ENCODE measurements at places on chromosomes 1 and 21.
A peak's percentile ranks its signal among the peaks of the same experiment; 100 is the strongest.

DNA sequence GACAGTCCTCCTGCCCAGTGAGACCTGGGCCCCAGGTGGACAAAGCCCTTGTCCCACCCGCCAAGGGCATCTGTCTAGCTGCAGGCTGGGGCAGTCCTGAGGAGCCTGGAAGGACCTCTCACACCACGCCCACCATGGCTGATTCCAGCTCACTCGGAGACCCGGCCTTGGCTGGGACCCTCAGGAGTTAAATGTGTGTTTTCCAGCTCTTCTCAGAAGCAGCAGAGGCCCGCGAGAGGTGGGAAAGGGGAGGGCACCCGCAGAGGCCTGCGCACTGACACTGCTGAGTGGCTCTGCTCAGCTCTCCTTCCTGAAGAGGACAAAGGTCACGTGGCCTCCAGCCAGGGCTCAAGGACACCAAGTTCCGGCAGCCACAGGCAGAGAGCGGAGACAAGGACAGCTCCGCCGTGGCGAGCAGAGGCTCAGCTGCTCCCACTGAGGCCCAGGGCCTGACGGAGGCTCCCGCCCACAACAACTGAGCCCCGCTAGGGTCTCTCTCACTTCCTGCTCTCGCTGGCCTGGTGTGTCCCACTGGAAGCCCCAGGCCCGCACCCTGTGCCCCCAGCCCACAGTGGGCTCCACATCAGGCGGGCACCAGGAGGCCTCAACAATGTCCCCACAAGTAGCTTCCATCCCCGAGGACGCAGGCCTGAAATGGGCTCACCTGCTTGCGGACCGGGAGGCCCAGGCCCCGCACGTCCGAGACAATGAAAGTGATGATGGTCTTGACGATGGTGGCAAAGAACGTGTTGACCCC is 16.9 kb downstream of the SLC19A1 start:
- H3K27me3 ChIP-seq: no peaks in the 10 kb centered on the region
- peaks cover 45% of the 10 kb centered on the region for H3K36me3 ChIP-seq
- H3K4me3 ChIP-seq: no peak overlapping the region
- DNase-seq: no peak
- no peaks in the 10 kb centered on the region for H3K4me1 ChIP-seq
- H3K27ac ChIP-seq: no peak overlapping the region

GRCh38 chr1:5992026-5992813 is at the start of gene NPHP4:
Gene NPHP4 (minus strand): TSS chr1:5992425. CDS start chr1:5986289, 6,136 bp downstream.
- peak within 1 kb of the TSS; percentile 88 for H3K27ac ChIP-seq
- H3K36me3 ChIP-seq: peaks cover 4% of the 10 kb centered on the region
- peak; percentile 100 for DNase-seq
- H3K4me1 ChIP-seq: peaks cover 21% of the 10 kb centered on the region
- H3K4me3 ChIP-seq: peak within 1 kb of the TSS; percentile 86
- H3K27me3 ChIP-seq: no peaks in the 10 kb centered on the region

GRCh38 chr1:192826791-192827546 is 18.1 kb downstream of the RGS2 start:
- DNase-seq: no peak
- H3K27me3 ChIP-seq: peaks cover 8% of the 10 kb centered on the region
- no peak overlapping the region for H3K27ac ChIP-seq
- no peak overlapping the region for H3K4me3 ChIP-seq

DNA sequence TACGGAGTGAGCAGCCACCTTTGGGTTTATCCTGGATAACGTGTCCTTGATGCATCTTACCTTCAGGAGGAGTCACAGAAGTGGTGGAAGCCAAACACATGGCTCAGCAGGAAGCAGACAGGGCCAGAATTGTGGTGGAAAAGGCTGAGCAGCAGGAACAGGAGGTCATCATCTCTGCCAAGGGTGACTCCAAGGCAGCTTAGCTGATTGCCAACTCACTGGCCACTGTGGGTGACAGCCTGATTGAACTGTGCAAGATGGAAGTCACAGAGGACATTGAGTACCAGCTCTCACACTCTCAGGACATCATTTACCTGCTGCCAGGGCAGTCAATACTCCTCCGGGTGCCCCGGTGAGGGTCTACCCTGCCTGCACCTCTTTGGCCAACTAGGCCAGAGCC is 179.3 kb downstream of the FAF1 start:
- H3K36me3 ChIP-seq: peaks cover 16% of the 10 kb centered on the region
- H3K4me1 ChIP-seq: peaks cover 14% of the 10 kb centered on the region
- no peak for DNase-seq
- H3K27me3 ChIP-seq: no peaks in the 10 kb centered on the region

- H3K4me3 ChIP-seq: no peak overlapping the region
- DNase-seq: no peak
Measured at GRCh38 chr21:27703791-27704190, 736.9 kb upstream of the ADAMTS5 start.

DNA sequence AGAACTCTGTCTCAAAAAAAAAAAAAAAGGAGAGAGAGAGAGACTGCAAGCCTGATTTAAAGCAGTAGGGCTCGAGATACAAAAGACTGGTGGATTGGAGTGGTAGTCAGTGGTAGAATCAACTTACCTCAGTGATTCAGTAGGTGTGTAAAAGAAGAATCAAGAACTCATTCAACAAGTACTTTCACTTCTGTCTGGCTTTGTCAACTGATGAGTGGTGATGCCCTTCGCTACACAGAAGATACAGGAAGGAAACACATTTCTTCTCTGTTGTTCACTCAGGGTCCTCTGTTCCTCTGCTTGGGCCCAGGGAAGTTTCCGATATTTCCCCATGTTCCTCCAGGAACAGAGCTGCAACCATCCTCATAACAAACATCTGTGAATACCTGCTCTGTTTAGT is 68.6 kb upstream of the COG2 start:
- no peak for DNase-seq
- no peaks in the 10 kb centered on the region for H3K36me3 ChIP-seq
- peaks cover under 1% of the 10 kb centered on the region for H3K4me1 ChIP-seq
- H3K27ac ChIP-seq: no peak overlapping the region
- H3K4me3 ChIP-seq: no peak overlapping the region

- H3K36me3 ChIP-seq: no peaks in the 10 kb centered on the region
- no peaks in the 10 kb centered on the region for H3K4me1 ChIP-seq
- no peaks in the 10 kb centered on the region for H3K27me3 ChIP-seq
- DNase-seq: no peak
Measured at GRCh38 chr1:95431235-95431634, 197.2 kb downstream of the RWDD3 start.

GRCh38 chr1:66270119-66270812 is 263.7 kb upstream of the SGIP1 start:
- no peaks in the 10 kb centered on the region for H3K36me3 ChIP-seq
- no peak for DNase-seq
- H3K4me3 ChIP-seq: no peak overlapping the region

DNA sequence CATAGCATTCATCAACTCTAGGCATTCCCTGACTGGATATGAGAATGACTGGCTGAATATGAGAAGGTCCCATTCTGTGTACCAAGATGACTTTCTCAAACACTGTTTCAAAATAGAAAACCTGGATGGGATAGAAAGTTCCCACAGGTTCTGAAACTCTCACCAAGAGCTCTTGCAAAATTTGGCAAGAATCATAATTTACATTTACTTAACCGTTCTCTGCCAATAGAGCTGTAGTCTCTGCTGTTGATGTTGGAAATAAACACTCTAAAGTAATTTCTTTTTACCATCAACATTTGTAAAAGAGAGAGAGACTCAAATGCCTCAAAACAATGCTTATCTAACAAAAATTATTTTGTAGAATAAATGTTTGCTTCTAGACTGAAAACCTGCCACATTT is 221.1 kb downstream of the LMO4 start:
- H3K27me3 ChIP-seq: no peaks in the 10 kb centered on the region
- no peaks in the 10 kb centered on the region for H3K4me1 ChIP-seq
- no peak overlapping the region for H3K4me3 ChIP-seq
- no peak overlapping the region for H3K27ac ChIP-seq

- peaks cover 9% of the 10 kb centered on the region for H3K4me1 ChIP-seq
- no peak for DNase-seq
- no peak overlapping the region for H3K27ac ChIP-seq
- no peak overlapping the region for H3K4me3 ChIP-seq
Measured at GRCh38 chr1:24400065-24400464, 13.5 kb downstream of the STPG1 start.

- no peak overlapping the region for H3K27ac ChIP-seq
- no peak for DNase-seq
- H3K27me3 ChIP-seq: no peaks in the 10 kb centered on the region
- H3K4me1 ChIP-seq: peaks cover 6% of the 10 kb centered on the region
Measured at GRCh38 chr21:17139696-17140095, 373.1 kb upstream of the CXADR start.

DNA sequence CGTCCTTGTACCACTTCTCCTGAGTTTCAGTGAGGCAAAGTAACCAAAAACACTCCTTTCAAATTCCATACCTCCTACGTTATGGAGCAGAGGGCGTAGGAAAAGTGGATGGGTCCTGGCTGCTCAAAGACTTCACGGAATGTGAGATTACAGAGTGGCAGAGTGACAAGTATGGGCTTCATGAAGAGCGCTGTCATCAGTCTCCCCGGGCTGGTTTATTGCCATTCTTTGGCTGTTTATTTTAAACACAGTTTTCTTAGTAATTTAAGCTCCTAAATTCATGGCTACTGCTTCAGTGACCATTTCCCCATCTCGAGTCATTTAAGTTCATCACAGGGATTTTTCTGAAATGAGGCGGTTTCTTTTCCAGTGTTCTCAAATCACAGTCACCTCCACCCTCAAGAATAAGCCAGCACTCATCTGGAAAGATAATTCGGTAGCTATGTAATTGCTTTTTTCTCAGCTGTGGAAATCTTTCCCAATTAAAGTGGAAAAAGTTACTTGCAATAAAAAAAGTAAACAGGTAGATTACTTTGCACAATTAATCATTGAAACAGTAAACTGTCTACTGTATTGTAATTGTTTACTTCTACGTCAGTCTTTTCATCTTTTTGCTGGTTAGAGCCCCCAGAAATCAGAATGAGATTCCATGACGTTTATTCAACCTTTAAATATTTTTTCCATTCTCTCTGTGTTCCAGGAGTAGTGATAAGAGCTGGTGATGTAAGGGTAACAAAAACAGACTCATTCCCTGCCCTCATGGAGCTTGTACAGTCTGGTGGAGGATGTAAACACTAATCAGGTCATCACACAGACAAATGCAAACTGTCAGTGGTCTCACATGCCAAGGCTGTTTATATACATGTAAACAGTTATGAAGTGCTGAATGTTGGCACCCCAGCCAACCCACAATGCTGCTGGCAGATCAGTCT is 3.0 kb upstream of the SMYD2 start:
- H3K27me3 ChIP-seq: no peaks in the 10 kb centered on the region
- no peak overlapping the region for H3K27ac ChIP-seq
- peaks cover 2% of the 10 kb centered on the region for H3K36me3 ChIP-seq
- peaks cover 20% of the 10 kb centered on the region for H3K4me1 ChIP-seq

DNA sequence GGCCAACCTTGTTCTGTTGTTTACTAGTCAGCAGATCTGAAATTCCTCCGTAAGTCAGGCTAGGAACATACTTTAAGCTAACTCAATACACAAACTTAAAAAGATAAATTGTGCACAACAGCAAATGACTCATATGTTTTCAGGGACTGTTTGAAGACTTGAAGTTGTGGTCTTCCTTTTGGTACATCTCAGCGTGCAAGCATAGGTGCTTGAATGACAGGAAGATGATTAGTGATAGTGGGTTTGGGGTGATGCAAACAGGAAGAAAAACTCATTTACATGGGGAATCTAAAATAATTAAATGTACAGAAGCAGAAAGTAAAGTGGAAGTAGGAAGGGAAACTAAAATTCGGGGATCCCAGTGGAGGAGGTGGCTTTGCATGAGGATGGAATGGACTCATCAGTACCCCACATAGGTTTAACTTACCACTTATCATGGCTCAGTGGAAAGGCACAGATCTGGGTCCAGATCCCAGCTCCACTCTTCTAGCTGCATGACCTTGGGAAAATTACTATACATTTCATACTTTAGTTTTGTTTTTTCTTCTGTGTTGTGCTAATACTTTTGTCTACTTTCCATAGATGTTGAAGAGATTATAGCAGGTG is 122.3 kb downstream of the XCL2 start:
- peaks cover 33% of the 10 kb centered on the region for H3K4me1 ChIP-seq
- no peaks in the 10 kb centered on the region for H3K27me3 ChIP-seq
- DNase-seq: peak; percentile 29
- H3K36me3 ChIP-seq: no peaks in the 10 kb centered on the region
- peak overlapping the region; percentile 78 for H3K27ac ChIP-seq
- peak overlapping the region; percentile 49 for H3K4me3 ChIP-seq

- peaks cover 7% of the 10 kb centered on the region for H3K27me3 ChIP-seq
- H3K4me3 ChIP-seq: no peak overlapping the region
- H3K4me1 ChIP-seq: no peaks in the 10 kb centered on the region
- DNase-seq: no peak
- no peaks in the 10 kb centered on the region for H3K36me3 ChIP-seq
Measured at GRCh38 chr1:207020065-207020708, 12.4 kb downstream of the C1orf116 start.

DNA sequence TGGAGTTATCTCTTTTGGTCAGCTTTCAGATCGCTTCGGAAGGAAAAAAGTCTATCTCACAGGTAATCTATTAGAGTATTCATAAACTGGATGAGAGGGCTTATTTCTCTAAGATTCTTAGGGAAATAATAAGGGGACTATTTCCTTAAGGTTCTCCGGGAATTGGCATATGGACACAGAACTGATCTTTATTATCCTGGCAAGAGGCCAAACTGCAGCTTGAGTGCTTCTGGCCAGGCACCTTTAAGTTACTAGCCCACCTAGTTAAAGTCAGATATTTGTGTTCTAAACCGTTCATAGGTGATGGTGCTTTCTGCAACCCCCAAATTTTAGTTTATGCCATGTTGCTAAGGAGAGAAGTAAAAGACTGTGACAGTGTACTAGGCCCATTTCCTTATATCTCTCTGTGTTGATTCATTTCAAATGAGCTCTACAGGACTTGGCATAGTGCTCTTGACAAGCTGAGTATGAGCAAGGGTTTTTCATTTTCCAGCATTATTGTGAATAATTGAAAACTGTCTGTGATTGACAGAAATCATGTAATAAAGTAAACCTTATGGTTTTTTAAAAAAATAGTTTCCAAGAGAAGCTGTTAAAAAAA is 43.4 kb downstream of the SLC22A15 start:
- H3K4me3 ChIP-seq: no peak overlapping the region
- H3K27ac ChIP-seq: no peak overlapping the region
- no peaks in the 10 kb centered on the region for H3K4me1 ChIP-seq
- H3K36me3 ChIP-seq: no peaks in the 10 kb centered on the region
- peaks cover 1% of the 10 kb centered on the region for H3K27me3 ChIP-seq

DNA sequence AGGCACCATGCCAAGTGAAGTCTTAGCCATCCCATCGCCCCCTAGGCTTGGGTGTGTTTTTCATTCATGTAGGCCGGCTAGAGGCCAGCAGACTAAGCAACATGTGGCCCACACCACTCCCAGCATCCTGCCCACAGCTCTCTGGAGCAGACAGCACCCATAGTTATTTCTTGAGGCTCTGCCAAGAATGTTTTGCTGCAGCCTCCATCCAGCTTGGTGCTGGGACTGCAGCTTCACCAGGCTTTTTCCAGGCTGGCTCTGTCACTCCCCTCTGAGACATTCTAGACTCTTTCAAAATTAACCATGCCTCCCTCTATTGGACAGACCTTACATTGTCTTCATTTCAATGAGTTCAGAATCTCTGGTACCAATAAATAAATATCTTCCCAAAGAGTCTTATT is 104.2 kb downstream of the DUSP10 start:
- H3K36me3 ChIP-seq: no peaks in the 10 kb centered on the region
- no peak overlapping the region for H3K27ac ChIP-seq

- no peak overlapping the region for H3K27ac ChIP-seq
- no peak for DNase-seq
- H3K4me3 ChIP-seq: no peak overlapping the region
- no peaks in the 10 kb centered on the region for H3K4me1 ChIP-seq
- H3K36me3 ChIP-seq: no peaks in the 10 kb centered on the region
- peaks cover 11% of the 10 kb centered on the region for H3K27me3 ChIP-seq
Measured at GRCh38 chr1:34057347-34058130, 107.5 kb downstream of the CSMD2 start.

GRCh38 chr1:223216531-223217205 is 73.6 kb upstream of the TLR5 start:
- DNase-seq: no peak
- H3K27me3 ChIP-seq: peaks cover under 1% of the 10 kb centered on the region
- no peaks in the 10 kb centered on the region for H3K4me1 ChIP-seq
- H3K4me3 ChIP-seq: no peak overlapping the region
